Activated CD4-positive, alpha-beta T cell treated with anti-CD3 and anti-CD28 coated beads, Interleukin-2, amount 10 ng/mL, durations not matched to agents 7 days and 5 days (primary cell): ENCODE measurements at places on chromosomes 16 and 17. TPM values are rescaled to one million over a fixed set of nuclear protein-coding genes. Genes with fewer than 3 reads are reported as not detected.

- H3K36me3 ChIP-seq = no peaks in the 10 kb centered on the region
- no peak for DNase-seq
- H3K4me1 ChIP-seq = no peaks in the 10 kb centered on the region
- H3K27me3 ChIP-seq = no peaks in the 10 kb centered on the region
Observed at GRCh38 chr16:29307598-29308507, 98.7 kb downstream of the NPIPB11 start.

- peaks cover 7% of the 10 kb centered on the region for H3K4me1 ChIP-seq
- no peaks in the 10 kb centered on the region for H3K36me3 ChIP-seq
- no peaks in the 10 kb centered on the region for H3K27me3 ChIP-seq
- no peak overlapping the region for H3K27ac ChIP-seq
- no peak for DNase-seq
- no peak overlapping the region for H3K4me3 ChIP-seq
Observed at GRCh38 chr17:75199886-75200618, 5.4 kb upstream of the NUP85 start.

DNA sequence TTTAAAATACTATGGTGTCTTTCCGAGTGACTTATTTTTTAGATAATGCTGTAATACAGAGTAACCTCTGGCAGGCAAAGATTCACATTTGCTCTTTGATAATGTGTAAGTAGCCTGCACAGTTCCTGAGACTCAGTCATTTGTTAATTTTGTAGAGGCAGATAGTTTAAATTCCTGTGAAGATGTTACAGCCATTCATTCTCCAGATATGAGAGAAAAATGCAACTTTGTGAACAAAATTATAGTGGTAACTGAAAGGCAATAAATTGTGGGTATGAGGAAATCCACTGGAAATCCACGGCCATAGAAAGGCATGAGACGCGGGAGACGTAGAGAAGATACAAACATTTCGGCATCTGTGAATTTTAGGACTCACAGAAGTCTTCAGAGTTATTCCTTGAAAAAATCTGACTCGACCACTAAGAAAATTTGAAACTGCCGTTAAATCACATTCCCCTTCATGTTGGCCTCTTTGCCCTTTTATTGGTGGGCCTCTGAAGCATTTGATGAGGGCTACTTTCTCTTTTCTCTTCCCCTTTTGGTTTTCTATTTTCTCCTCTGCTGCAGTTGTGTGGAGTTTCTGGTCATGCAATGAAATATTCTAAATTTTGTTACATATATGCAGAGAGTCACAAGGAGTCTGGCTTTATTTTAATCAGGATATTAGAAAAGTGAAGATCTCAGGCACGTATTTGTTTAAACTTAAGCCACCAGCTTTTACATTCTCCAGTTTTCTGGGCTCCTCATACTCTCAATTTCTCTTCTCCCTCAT lies 18.8 kb downstream of the HS3ST3A1 start:
- H3K4me3 ChIP-seq = no peak overlapping the region
- H3K27me3 ChIP-seq = peaks cover 6% of the 10 kb centered on the region
- H3K36me3 ChIP-seq = no peaks in the 10 kb centered on the region
- no peaks in the 10 kb centered on the region for H3K4me1 ChIP-seq
- H3K27ac ChIP-seq = no peak overlapping the region

- H3K36me3 ChIP-seq = peaks cover 12% of the 10 kb centered on the region
- H3K4me1 ChIP-seq = peaks cover 86% of the 10 kb centered on the region
Observed at GRCh38 chr16:12544477-12545296, 259.0 kb downstream of the CPPED1 start.

DNA sequence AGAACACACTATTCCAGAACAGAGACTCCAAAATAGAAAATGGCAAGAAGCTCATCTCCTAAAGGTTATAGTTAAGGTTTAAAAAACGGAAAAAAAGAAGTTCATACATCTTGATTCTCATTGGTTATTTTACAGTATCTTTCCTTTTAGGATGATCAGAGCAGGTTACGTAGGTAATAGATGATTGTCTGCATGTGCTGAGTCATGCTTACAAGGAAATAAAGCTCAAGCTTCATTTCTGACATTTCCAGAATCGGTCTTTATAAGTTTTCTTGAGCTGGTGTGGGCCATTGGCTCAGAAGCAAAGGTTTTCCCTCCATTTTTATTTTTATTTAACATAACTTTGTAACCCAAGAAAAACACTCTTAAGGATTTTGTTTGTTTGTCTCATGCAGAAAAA lies 1030.3 kb upstream of the CDH8 start:
- H3K36me3 ChIP-seq = no peaks in the 10 kb centered on the region
- H3K27me3 ChIP-seq = no peaks in the 10 kb centered on the region
- DNase-seq = no peak
- H3K4me1 ChIP-seq = no peaks in the 10 kb centered on the region
- H3K27ac ChIP-seq = no peak overlapping the region

DNA sequence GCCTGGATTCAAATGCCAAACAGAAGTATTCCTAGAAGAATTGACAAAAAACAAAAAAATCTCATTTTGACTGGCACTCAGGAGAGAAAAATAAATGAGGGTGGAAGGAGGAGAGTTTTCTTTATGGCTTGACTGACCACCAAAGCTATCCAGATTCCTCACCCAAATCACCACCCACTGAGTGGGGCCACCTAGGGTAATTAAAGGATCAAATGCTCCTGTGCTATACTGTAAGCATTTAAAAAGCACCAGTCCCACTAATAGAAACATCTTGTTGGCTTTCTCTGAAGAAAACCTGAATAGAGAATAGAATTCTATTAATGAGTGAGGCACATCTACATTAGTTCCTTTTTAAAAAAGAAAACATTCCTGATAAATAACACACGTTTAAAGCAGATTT lies 163.3 kb downstream of the ANKFN1 start:
- H3K4me3 ChIP-seq = no peak overlapping the region
- DNase-seq = no peak
- peaks cover 2% of the 10 kb centered on the region for H3K4me1 ChIP-seq
- H3K27ac ChIP-seq = no peak overlapping the region
- no peaks in the 10 kb centered on the region for H3K36me3 ChIP-seq

Gene CD300LB
- not detected for total RNA-seq

Gene OTOP2
- not detected for total RNA-seq

Gene C17orf50
- total RNA-seq = not detected

Gene PRM2
- total RNA-seq = not detected

Gene SRL
- not detected for total RNA-seq

Gene PRAC2
- total RNA-seq = not detected
